Osteocyte (in vitro differentiated cells): ENCODE measurements at places on chromosomes 3 and 15. TPM values are rescaled to one million over a fixed set of nuclear protein-coding genes. Genes with fewer than 3 reads are reported as not detected.

Gene CTXN2
- total RNA-seq: not detected in 2 replicates

DNA sequence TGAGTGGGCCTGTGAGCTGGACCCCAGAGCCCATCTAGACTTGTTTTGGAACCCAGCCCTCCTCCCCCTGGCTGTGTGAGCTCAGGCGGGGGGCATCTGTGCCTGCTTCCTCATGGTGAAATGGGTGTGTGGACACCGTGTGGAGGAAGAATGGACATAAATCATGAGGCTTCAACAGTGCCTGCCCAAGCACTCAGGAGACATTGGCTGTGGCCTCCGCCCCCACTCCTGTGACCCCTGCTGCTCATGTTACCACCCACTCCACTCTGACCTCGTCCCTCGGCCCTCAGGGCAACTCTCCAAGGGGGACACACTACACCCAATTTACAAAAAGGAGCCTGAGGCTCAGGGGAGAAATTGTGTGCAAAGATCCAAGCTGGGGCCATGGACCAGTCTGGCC is 16.6 kb downstream of the TPRA1 start:
- H3K27ac ChIP-seq: no peak overlapping the region
- H3K4me3 ChIP-seq: no peak overlapping the region
- DNase-seq: no peak
- H3K4me1 ChIP-seq: peaks cover 10% of the 10 kb centered on the region

Gene PATL2
- total RNA-seq: 0.24 and 0.40 TPM in 2 replicates

- H3K4me3 ChIP-seq: no peak overlapping the region
- no peaks in the 10 kb centered on the region for H3K27me3 ChIP-seq
- peaks cover 37% of the 10 kb centered on the region for H3K36me3 ChIP-seq
- no peak for DNase-seq
These were observed 31.4 kb downstream of the SLC49A4 start for GRCh38 chr3:122826278-122826677.

- DNase-seq: peak; percentile 81
- no peak overlapping the region for H3K27ac ChIP-seq
- H3K36me3 ChIP-seq: no peaks in the 10 kb centered on the region
These were observed 1.7 kb upstream of the HHATL start for GRCh38 chr3:42704136-42704841.

Gene KCNMB2
- not detected in 2 replicates for total RNA-seq

GRCh38 chr3:102745881-102746280 is 311.1 kb downstream of the ZPLD1 start:
- DNase-seq: no peak
- peaks cover 13% of the 10 kb centered on the region for H3K27me3 ChIP-seq
- no peaks in the 10 kb centered on the region for H3K36me3 ChIP-seq
- no peak overlapping the region for H3K27ac ChIP-seq

Gene SLC12A1
- not detected in 2 replicates for total RNA-seq

GRCh38 chr3:58077596-58078285 is 69.5 kb downstream of the FLNB start:
- H3K36me3 ChIP-seq: peaks cover 22% of the 10 kb centered on the region
- peaks cover 18% of the 10 kb centered on the region for H3K4me1 ChIP-seq
- DNase-seq: no peak
- H3K27me3 ChIP-seq: no peaks in the 10 kb centered on the region
- no peak overlapping the region for H3K4me3 ChIP-seq

Gene ULK3
- total RNA-seq: 30.6 and 32.4 TPM in 2 replicates

DNA sequence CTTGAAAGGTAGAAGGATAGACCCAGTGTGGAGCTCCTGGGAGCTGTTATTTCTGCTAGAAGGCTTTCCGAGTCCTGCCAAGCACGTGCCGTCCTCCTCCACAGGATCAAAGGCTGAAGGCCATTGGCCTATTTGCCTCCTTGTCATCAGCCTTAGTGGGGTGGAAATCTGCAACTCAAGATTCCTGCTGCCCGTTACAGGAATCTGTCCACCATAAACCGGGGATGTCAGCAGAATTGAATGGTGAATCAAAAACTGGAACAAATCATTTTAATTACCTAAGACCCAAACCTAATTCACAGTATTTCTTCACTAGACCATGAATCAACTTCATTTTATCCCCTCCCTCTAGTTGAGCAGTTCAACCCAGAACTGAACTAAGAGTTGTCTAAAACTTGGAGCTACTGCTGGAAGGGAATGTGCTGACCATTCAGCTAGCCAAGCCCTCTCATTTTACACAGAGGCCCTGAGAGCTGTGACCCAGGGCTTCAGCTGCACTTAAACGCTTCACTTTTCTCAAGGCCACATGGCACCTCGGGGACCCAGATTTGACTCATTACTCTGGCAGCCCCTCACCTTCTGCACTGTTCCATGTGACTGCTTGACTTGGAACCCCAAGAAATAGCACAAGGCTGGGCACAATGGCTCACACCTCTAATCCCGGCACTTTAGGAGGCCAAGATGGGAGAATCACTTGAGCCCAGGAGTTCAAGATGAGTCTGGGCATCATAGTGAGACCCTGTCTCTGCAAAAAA is 36.8 kb upstream of the KIF23 start:
- H3K27me3 ChIP-seq: no peaks in the 10 kb centered on the region
- H3K36me3 ChIP-seq: no peaks in the 10 kb centered on the region
- no peak for DNase-seq

DNA sequence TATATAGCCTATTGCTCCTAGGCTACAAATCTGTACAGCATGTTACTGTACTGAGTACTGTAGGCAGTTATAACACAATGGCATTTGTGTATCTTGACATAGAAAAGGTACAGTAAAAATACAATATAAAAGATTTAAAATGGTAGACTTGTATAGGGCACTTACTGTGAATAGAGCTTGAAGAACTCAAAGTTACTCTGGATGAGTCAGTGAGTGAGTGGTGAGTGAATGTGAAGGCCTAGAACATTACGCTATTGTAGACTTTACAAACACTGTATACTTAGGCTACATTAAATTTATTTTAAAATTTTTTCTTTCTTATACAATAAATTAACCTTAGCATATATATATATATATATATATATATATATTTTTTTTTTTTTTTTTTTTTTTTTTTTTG is 140.0 kb upstream of the UBE2E1 start:
- no peaks in the 10 kb centered on the region for H3K36me3 ChIP-seq
- no peak for DNase-seq
- no peaks in the 10 kb centered on the region for H3K27me3 ChIP-seq
- H3K4me3 ChIP-seq: no peak overlapping the region

GRCh38 chr3:58299839-58300516 is 6.1 kb upstream of the RPP14 start:
- no peaks in the 10 kb centered on the region for H3K36me3 ChIP-seq
- H3K27ac ChIP-seq: no peak overlapping the region
- no peak overlapping the region for H3K4me3 ChIP-seq
- peaks cover 6% of the 10 kb centered on the region for H3K4me1 ChIP-seq
- no peak for DNase-seq

DNA sequence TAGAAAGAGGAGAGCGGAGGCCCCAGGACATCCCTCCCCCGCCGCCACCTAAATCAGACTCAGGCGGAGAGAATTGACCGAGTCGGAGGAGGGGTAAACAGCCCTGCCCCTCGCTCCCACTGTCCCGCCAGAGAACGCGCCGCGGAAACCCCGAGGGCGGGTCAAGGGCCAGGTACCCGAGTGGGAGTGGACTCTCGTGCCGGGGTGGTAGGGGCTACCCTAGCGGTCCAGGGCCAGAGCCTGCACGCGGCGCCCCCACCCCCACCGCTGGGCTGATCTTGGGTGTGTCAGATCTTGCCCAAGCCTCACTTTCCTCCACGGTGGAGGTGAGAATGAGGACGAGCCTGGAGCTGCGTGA is 19.0 kb downstream of the SPATA12 start:
- peak overlapping the region; percentile 65 for H3K4me3 ChIP-seq
- peaks cover 20% of the 10 kb centered on the region for H3K27me3 ChIP-seq
- no peak for DNase-seq
- no peaks in the 10 kb centered on the region for H3K36me3 ChIP-seq
- no peak overlapping the region for H3K27ac ChIP-seq

GRCh38 chr3:105377716-105378115 is 11.0 kb downstream of the ALCAM start:
- H3K4me1 ChIP-seq: peaks cover 23% of the 10 kb centered on the region
- peaks cover 9% of the 10 kb centered on the region for H3K36me3 ChIP-seq
- no peaks in the 10 kb centered on the region for H3K27me3 ChIP-seq
- no peak overlapping the region for H3K27ac ChIP-seq
- DNase-seq: no peak

GRCh38 chr3:55427739-55428138 is 59.4 kb downstream of the WNT5A start:
- no peak overlapping the region for H3K27ac ChIP-seq
- H3K27me3 ChIP-seq: no peaks in the 10 kb centered on the region
- no peaks in the 10 kb centered on the region for H3K4me1 ChIP-seq
- no peaks in the 10 kb centered on the region for H3K36me3 ChIP-seq
- no peak for DNase-seq

- H3K27ac ChIP-seq: no peak overlapping the region
- no peaks in the 10 kb centered on the region for H3K36me3 ChIP-seq
These were observed 208.3 kb downstream of the THSD4 start for GRCh38 chr15:71323584-71323983.

GRCh38 chr15:47839233-47839825 is 122.0 kb downstream of the SEMA6D start:
- H3K4me3 ChIP-seq: no peak overlapping the region
- DNase-seq: no peak
- H3K27ac ChIP-seq: no peak overlapping the region
- H3K27me3 ChIP-seq: peaks cover 28% of the 10 kb centered on the region
- no peaks in the 10 kb centered on the region for H3K4me1 ChIP-seq
- H3K36me3 ChIP-seq: no peaks in the 10 kb centered on the region

Gene APBA2
- 23.5 and 24.7 TPM in 2 replicates for total RNA-seq
